ENCODE measurements at places on chromosomes 12 and 14.

DNA sequence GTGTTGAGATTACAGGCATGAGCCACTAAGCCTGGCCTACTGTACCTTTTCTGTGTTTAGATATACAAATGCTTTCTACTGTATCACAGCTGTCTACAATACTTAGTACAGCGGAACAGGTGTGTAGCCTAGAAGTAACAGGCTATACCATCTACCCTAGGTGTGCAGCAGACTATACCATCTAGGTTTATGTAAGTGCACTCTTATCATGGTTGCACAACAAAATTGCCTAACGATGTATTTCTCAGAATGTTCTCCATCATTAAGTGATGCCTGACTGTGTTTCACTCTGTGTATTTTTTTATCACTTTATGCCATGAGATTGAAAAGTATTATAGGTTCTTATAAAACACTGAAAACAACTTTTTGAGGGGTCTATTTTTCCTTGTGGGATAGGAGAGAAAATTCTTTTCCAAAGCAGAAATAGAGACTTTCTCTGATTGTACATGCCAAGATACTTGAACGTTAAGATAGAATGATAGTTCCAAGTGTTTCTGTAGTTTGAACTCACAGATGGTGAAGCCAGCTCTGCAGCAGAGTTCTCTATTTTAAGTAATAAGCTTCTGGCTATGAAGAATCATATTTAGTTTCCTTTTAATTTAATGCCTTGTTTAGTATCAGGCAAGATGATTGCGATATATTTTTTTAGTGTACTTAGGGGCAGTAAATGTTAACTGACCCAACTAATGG, 17.0 kb downstream of the TMPRSS12 start:
- DNase-seq: no peak

DNA sequence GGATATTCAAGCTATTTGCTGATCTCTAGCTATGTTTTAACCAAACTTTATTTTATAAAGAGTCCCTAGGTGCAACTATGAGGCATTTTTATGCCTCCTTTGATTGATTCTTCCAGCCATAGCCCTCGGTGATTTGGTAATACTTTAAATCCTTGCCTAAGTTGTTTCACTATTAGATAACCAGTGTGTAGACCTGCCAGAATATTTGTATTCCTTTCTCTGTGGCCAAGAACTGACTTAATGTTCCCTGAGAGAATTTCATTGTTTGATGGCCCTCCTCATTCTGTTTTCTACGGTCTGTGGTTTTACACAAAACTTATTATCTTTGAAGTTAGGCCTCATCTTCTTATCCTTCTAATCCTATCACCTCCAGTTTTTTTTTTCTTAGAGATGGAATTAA, 109.7 kb upstream of the MDGA2 start:
- DNase-seq: no peak

GRCh38 chr12:4506870-4507269, 31.8 kb upstream of the RAD51AP1 start:
- no peak for DNase-seq

DNA sequence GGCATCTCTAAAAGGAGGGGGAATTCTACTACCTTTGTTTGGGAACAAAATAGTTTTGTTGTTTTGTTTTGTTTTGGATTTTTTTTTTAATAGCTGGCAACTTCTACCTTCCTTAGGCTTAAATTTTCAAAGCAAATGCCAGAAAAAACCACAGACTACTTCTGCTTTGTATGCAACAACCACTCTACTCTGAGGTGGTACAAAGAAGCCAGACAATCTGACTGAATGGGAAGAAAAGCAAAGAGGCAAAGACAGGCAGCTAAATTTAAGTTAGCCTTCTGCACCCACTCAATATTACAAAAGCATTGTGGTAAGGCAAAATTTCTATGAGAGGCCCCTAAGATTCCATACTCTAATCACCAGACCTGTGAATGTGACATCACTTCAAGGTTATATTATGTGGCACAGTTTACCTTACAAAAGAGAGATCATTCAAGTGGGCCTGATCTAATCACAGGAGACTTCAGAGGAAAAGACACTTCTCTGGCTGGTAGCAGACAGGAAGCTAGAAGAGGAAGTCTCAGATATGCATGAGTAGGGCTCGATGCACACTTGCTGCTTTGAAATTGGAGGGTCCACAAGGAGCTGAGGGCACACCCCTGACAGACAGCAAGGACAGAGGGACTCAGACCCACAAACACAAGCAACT, 566.6 kb downstream of the RPS29 start:
- DNase-seq: no peak

DNA sequence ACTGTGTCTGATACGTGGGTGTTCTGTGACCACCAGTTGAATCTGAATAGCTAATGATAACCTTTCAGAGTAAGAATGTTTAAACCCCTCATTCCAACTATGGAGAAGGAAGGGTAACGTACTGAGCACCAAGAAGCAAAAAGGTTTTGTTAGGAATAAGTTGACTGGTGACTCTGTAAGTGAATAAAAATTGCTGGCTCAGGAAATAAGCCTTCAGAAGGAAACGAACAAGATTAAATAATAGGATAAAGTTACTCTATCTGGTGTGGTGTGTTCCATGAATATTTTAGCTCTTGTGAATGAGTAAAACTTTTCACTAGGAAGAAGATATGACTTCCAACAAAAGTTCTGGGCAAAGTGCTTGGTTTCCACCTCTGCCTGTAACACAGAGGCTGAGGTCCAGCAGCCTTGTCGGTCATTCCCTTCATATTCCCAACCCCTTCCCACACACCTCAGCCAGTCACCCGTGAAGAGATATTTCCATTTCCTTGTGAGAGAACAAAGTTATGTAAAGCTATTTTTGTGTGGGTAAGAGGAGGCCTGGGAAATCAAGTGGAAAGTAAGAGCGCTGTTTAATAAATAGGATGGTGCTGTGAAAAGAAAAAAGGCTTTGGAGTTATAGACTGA, 47.1 kb downstream of the ARF6 start:
- DNase-seq: no peak

DNA sequence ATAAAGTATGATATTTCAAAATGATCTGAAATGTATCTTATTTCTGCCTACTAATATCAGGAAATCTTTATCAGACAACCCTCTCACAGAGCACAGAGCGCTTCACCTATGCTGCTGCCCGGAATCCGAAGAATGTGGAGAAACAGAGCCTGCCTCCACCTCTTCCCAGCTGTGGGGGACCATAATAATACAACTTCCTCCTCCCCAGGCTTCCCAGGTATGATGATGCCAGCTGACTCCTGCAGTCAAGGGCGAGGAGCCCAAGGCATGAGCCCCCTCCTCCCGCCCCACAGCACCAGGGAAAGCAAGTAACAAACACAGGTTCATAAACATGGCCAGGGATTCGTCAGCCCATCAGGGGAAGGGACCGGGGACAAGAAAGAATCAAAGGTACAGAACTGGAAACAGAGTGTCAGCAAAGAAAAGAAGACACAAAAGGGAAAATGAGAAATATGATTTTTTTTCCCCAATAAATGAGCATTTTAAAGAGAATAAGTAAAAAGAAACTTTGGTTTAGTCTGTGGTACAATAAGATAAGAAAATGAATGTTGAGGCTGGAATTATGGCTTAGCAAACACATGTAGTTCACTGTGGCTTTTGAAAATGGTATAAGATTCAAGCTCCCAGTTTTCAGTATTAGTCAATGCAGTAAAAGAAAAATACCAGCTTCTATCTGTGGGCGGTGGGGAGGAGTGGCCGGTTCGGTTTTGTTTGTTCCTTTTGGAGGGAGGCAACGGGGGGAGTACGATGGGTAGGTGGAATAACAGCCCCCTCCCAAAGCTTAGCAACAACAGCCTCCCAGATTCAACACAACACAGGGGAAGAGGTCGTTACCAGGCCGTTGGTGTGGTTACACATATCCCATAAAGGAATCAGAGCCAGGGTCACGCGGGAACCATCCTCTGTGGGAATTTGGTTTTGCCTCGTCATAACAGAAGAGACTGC, 68.3 kb downstream of the SETD3 start:
- no peak for DNase-seq

GRCh38 chr14:52365071-52365470, 51.0 kb downstream of the PTGER2 start:
- DNase-seq: no peak

DNA sequence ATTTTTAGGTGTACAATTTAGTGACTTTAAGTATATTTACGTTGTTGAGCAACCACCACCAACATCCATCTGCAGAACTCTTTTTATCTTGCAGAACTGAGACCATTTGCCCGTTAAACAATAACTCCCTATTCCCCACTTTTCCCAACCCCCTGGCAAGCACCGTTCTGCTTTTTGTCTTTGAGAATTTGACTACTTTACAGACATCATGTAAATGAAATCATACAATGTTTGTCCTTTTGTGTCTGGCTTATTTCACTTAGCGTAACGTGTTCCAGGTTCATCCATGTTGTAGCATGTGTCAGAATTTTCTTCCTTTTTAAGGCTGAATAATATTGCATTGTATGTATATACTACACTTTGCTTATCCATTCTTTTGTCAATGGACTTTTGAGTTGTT, 201.5 kb downstream of the DACT1 start:
- DNase-seq: no peak

- DNase-seq: no peak
These were observed 8.6 kb upstream of the ALDH2 start for GRCh38 chr12:111758120-111758561.

DNA sequence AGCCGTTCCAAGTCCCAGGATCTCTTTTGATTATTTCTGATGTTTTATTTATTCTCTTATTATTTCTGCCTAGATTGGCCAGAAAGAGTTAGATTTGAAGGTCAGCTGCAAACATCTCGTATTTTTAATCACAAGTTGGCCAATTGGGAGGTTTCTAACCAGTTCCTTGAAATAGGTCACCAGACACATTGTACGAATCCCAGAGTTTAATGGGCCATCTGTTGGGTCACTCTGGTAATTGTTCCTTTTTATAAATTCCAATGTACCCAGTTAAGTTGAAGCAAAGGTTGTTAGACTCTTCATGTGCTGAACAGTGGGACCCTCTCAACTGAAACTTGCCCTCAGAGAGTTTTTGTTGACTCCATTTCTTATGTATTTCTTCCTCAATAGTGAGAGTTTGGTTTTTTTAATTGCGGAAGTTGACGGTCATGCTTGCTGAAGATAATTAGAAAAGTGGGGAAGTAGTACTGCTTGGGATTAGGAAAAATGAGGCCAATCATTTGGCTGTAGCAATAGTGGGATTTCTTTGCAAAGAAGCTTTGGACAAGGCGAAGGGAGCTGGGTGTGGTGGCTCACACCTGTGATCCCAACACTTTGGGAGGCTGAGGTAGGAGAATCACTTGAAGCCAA, 382.7 kb upstream of the RGS6 start:
- no peak for DNase-seq

- no peak for DNase-seq
These were observed 1009.7 kb downstream of the VRK1 start for GRCh38 chr14:97806891-97807290.

GRCh38 chr14:34104489-34105397, 153.9 kb upstream of the EGLN3 start:
- DNase-seq: no peak

DNA sequence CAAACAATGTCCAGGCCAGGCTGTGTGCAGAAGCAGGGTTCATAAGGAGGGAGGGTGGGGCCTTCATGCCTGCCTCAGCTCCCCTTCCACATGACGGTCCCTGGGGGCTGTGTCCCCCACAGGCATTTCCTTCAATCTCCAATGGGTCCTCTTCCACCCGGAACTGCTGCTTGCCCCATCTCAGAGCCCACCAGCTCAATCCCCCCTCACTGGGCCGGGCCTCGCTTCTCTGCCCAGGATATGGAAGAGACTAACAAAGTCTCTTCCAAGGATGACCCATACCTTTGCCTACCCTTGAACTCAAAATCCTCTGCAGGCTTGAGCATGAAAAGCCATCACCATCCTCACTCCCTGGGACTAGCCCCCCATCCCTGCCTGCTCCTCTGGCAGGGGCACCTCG, 28.4 kb upstream of the FAM181A start:
- DNase-seq: no peak

GRCh38 chr12:113071135-113072112, 14.9 kb downstream of the DTX1 start:
- DNase-seq: no peak

- no peak for DNase-seq
These were observed 131.8 kb downstream of the TBX5 start for GRCh38 chr12:114274131-114274530.

DNA sequence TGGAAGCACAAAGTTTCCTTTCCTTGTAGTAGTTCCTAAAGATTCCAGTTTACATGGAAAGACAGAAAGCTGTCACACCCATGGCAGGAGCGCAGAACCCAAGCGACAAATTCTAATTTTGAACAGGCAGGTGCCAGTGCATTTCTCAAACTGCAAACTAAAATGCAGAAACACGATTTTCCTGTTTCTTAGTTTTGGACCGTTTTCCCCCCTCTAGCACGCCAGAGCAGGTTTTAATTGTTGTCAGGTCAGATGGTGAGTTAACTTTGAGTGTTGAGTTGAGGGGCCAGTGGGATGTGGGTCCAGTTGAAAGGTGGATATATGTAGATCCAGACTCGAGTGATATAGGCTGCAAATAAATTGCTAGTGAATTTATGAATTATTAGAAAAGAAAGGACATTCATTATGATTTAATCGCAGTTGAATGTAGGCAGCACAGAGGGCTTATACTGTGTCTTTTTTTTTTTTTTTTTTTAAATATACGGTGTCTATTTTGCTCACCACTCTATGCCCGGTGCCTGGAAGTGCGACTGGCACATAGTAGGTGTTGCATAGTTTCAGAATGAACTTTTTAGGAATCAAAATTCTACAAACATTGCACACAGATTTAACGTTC, 909 bp upstream of the ETFBKMT start:
- DNase-seq: no peak

- DNase-seq: no peak
These were observed 62.9 kb upstream of the PSMA6 start for GRCh38 chr14:35229084-35229791.

DNA sequence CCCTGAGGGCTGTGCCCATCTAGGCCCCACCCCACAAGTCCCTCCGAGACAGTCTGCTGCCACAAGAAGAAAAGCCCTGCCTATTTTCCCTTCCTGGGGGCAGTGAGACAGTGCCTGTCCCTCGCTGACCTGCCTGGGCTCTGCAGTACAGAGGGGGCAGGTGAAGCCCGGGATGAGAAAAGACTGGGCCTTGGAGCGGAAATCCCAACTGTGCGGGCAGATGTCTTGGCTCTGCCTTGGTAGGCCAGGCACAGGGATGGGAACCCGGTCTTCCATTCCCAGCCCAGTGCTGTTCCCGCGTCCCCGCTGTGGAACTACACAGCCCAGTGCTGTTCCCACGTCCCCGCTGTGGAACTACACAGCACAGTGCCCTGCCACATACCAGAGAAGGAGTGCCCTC, 12.8 kb upstream of the NXPH4 start:
- no peak for DNase-seq

GRCh38 chr14:35196571-35196970, 74.2 kb downstream of the PRORP start:
- DNase-seq: no peak

All from stimulated activated CD8-positive, alpha-beta memory T cell treated with anti-CD3 and anti-CD28 coated beads, Interleukin-7, amount 100 ng/mL, for 1 hour (primary cell).